Stimulated activated CD8-positive, alpha-beta memory T cell treated with anti-CD3 and anti-CD28 coated beads, Interleukin-4, amount 100 ng/mL, for 1 hour (primary cell): ENCODE measurements at places on chromosomes 7 and 10.

DNA sequence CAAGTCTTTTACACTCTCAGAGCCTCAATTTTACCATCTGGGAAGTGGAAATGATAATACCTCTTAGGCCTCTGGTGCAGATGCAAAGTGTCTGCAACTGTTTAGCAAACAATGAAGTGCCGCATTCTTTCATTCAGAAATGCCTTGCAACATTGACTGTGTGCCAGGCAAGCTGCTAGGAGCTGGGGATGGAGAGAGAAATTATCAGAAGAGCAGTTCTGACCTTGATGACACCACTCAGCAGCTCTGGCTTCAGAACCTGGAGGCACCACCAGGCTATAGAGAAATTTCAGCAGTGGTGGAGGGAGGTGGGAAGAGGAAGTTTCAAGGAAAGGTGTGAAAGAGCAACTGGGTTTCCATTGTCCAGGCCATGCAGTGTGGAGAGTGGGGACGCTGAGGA is 78.1 kb upstream of the HABP2 start:
- no peak for DNase-seq

- DNase-seq: no peak
Measured at GRCh38 chr10:42879380-42880254, 97.0 kb downstream of the BMS1 start.

DNA sequence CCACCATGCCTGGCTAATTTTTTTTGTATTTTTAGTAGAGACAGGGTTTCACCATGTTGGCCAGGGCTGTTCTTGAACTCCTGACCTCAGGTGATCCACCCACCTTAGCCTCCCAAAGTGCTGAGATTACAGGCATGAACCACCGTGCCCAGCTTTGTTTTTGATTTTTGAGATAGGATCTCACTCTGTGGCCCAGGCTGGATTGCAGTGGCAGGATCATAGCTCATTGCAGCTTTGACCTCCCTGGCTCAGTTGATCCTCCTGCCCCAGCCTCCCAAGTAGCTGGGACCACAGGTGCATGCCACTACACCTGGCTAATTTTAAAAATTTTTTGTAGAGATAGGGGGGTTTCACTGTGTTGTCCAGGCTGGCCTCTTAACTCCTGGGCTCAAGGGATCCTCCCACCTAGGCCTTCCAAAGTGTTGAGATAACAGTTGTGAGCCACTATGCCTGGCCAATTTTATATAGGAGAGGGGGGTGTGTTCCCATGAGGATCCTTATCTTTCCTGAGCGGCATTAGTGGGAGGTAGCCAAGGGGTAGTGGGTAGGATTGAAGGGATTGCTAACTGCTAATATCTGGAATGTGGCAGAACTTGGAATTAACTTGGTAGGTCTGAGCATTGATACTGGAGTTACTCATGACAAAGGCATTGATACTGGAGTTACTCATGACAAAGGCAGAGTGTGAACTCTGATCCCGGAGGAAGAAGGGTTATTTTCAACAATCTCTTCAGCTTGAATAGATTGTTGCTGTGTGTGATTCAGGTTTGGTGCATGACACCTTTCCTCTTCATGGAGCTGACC is 1.0 kb upstream of the NOLC1 start:
- no peak for DNase-seq

- DNase-seq: no peak
Measured at GRCh38 chr7:155685791-155686160, 41.3 kb downstream of the RBM33 start.

DNA sequence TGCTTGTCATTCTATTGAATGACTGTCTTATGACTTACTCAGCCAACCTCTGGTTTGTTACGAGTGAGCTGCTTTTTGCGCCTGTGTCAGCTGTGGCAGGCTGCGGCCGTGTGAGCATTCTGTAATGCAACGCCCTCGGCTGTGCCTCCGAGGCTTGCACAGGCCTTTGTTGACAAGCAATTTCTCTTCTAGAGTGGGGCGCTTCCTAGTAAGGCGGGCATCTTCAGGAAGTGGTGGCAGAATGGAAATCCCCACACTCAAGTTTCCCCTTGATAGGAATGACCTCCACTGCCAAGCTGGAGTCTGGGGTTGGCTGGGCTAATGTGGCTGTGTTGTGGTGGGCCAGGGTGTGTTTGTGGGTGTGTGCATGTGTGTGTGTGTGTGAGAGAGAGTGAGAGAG is 20.2 kb upstream of the TMEM178B start:
- DNase-seq: peak; percentile 23

GRCh38 chr10:4046712-4047354 is 261.8 kb upstream of the KLF6 start:
- DNase-seq: no peak

DNA sequence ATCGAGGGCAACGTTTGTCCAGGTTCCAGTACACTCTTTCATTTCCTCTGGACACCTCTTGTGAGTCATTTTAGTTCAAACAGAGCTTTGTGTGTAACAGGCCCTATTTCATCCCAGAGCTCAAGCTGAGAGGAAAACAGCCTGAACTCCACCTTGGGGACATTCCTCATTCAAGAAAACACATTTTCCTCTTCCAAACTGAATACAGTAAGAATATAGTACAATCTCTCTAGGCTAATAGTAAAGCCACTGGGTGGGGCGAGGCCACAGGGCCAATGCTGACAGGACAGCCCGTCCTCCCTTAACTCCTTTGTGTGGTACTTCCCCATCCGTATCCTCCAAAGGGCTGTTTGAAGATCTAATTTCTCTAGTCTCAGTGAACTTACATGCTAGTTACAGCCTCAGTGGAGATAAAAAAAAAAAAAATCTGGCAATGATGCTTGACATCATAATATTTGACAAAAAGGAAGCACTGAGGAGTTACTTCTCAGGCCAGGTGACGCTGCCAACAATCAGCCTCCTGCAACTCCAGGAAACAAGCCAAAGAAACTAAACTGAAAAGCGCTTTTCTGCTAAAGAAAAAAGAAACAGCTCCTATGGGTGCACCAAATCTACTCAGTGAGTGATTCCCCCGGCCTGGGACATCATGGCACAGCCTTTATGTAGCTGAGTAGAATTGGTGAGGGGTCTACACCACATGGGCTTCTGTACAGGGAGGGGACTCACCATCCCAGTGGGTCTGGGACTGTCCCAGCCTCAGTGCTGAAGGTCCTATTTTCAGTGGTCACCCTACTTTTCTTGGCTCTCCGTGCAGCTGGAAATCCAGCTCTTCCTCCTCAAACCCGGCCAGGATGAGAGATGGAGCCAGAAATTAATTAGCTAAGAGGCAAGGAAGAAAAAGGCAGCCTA is 238.2 kb upstream of the NEBL start:
- no peak for DNase-seq

DNA sequence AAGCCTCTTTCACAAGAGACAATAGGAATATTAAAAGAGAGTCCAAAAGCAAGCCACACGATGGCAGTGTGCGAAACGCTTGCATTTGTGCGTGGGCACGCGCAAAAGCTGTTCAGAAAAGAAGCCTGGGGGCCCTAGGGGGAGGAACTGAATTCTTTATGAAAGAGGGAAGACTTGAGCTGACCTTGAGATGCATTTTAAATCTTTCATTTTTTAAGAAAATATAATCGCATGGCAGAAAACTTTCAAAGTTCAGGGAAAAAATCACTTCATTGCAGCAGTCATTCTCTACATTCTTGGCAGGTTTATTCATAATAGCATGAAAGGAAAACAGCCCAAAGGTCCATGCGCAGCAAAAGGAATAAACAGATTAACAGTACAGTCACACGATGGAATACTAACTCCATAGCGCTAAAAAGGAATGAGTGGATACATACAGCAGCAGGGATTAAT is 206.5 kb upstream of the PRKCQ start:
- no peak for DNase-seq

DNA sequence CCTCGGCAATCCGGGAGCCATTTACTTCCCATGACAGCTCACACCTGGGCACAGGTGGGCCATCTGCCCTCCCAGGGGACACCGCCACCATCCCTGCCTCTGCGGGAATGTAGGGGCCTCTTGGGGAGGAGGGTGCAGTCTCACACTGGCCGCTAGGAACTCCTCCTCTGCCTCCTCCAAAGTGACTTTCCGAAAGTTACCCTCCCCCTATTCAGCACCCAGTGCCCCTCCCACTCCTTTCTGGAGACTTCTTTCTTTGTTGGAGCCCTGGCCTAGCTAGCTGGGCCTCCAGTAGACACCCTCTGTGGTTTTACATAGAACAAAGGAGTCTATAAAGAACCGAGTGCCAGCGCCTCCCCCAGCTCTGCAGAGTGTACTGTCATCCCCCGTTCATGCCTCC is 45.8 kb upstream of the MNX1 start:
- no peak for DNase-seq

GRCh38 chr7:131370523-131370968 is 42.9 kb downstream of the MKLN1 start:
- DNase-seq: peak; percentile 5

DNA sequence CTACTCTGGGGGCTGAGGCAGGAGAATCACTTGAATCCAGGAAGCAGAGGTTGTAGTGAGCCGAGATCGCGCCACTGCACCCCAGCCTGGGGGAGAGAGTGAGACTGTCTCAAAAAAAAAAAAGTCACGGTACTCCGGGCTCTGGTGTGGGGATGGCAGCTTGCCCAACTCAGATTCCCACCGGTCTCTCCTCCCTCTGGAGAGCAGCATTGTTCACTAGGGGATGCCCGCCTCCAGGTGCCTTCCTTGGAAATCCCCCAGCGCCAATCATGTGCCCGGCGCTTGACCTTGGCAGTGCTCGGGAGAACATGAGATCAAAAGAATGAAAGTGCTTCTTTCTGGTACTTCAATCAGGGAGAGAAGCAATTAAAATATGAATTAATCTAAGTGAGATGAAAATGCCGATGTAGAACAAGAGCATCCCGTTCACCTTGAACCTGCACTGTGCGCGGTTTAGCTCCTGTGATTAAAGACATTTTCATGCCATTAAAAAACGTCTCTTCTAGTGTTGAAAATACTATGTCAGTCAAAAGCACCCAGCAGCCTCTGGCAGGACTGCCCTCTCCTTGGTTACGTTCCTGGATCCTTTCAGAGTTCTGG is 1127.3 kb upstream of the AUTS2 start:
- no peak for DNase-seq

- DNase-seq: no peak
Measured at GRCh38 chr7:33979807-33980355, 74.5 kb downstream of the BMPER start.

GRCh38 chr7:129841465-129841864 is 111.3 kb downstream of the UBE2H start:
- no peak for DNase-seq
